ENCODE measurements at places on chromosomes 12 and 14.

DNA sequence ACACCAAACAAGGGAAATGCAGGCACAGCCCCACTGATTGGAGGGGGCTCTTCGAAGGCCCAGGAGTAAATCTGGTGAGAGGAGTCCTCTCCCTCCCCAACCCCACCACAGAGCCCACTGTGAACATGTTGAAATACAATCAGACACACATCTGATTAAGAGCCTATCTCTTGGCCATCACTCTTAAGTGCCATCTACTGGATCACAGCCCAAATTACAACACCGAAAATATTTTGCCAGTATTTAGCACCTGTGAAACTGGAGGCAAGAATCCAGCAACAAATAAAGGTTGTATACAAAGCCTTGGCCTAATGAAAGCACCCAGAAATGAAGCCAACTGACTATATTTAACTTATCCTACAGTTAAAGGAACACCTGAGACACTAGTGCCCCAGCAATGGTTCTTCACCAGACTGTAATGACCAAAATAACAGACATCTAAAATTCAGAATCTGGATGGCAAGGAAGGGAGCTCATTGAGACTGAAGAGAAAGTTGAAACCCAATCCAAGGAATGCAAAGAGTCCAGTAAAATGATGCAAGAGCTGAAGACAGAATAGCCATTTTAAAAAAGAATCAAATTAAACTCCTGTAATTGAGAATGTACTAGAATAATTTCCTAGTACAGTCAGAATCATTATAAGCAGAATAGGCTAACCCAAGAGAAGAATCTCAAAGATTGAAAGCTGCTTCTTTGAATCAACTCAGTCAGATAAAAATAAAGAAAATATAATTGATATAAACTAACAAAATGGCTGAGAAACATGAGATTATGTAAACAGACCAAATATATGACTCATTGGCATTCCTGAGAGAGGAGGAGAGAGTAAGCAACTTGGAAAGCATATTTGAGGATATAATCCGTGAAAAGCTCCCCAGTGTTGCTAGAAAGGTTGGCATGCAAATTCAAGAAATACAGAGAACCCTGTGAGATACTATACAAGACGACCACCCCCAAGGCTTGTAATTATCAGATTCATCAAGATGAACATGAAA, 1117.0 kb downstream of the FLRT2 start:
- ATAC-seq, result no peak

DNA sequence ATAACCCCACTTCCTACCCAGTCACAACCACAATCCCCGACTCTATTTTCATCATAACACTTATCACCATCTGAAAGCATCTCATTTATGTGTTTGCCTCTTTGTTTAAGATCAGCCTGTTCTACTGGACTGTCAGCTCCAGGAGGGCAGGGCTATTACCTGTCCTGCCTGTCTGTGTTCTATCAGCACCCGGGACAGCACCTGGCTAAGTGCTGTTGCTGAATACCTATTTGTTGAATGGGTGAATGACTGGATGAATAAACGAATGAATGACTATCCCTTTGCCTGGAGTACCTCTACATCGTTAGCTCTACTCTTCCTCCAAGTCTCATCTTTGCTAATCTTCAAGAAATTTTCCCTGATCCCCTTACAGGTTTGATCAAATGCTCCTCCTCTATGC, 69.0 kb downstream of the WSCD2 start:
- no peak for ATAC-seq

DNA sequence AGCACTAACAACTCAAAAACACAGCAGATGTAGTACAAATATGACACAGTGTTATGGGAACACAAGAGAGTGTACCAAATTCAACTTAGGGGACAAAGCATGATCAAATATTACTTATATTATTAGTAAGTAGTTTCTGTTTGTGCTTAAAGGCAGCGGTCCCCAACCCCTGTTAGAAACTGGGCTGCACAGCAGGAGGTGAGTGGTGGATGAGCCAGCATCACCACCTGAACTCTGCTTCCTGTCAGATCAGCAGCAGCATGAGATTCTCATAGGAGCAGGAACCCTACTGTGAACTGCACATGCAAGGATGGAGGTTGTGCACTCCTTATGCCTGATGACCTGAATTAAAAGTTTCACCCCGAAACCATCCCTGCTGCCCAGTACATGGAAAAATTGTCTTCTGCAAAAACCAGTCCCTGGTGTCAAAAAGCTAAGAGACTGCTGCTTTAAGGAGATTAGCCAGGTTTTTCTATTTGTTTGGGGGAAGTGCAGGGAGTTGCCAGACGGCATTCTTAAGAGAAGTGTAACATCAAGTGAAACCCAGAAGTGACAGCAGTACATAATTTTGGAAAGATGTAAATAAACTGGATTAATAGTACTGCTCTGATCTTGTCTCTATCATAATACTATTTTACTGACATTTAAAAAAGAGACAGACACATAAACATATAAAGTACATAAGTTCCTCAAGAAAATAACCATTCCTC, 26.7 kb downstream of the GTF2A1 start:
- ATAC-seq, result no peak

DNA sequence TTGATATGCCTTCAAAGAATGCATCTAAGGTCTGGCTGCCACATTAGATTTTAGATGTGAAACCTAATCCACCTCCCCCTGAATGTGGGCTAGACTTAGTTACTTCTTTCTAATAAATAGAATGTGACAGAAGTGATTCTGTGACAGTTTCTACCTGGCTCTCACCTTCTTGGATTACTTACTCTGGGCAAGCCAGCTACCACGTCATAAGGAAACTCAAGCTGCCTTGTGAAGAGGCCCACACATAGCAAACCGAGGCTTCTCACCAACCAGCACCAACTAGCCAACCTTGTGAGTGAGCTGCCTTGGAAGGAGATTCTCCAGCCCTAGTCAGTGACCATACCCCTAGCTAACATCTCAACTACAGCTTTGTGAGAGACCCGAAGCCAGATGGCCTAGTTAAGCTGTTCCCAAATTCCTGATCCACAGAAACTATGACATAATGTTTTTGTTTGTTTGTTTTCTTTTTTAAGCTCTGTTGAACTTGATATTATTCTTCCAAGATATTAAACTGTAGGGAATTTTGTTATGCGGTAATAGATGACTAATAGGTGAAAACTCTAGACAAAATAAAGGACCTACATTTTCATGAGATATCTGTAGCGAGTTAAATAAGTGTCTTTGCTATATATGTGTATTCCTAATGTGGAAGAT, 6.2 kb downstream of the GPR19 start:
- no peak for ATAC-seq

- ATAC-seq, result peak; percentile 97
Measured at GRCh38 chr12:124588751-124589267, 21.4 kb upstream of the NCOR2 start.

DNA sequence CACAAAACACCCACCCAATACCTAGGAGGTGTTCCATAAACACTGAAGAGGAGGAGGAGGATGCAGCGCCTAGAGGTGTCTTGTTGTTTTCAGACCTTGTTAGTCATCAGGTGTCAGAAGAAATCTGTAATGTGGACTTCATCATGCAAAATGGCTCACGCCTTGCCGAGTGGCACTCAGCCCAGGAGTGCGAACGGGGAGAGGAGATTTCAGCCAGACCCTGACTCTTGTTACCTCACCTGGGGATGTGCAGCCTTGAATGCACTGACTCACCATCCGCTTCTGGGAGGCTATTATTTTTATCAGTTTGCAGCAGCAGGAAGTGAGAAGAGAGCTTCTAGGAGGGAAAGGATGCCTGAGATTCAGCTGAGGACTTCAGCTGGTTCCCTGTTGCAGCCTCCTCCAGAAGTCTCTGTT, 48.2 kb upstream of the PLXNC1 start:
- no peak for ATAC-seq

DNA sequence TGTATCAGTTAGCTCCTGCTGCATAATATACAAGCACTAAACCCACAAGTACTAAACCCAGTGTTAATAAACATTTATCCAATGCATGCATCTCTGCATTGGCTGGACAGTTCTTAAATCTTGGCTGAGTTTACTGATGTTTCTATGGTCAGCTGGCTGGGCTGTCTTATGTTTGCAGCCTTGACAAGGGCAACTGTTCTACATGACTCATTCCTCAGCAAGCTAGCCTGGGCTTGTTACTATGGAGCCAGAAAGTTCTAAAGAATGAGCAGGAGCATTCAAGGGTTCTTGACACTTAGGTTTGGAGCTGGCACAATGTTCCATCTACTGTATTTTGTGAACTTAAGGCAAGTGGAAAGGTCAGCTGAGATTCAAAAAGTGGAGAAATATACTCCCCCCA, 199.1 kb downstream of the GLT1D1 start:
- no peak for ATAC-seq

GRCh38 chr12:12626471-12626870, 14.8 kb downstream of the CREBL2 start:
- no peak for ATAC-seq

DNA sequence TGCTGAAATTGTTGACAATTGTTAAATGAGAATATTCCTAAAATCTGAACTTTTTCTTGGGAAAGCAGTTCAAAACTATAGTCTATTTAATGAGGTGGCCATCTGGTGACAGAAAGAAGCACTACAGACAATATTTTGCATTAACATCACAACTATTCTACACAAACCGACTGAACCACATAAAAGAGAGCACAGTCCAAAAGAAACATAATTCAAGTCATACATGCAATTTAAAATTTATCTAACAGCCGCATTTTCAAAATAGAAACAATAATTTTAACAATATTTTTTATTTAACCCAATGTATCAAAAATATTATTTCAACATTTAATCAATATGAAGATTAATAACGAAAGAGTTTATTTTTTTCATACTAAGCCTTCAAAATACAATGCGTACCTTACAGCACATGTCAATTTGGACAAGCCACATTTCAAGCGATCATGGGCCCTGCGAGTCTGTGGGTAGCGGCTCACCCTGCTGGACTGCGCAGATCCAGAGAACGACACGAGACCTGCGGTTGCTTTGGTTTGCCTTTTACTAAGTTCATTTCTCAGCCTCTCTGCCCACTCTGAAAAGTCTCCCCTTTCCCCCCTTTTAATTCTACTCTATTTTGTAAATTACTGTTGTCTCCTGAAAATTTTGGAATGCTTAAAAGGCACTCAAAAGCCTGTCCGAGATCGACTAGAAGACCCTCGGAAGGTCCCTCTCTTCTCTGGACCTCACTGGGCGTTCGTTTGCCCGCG, 947 bp upstream of the LRRC9 start:
- peak; percentile 55 for ATAC-seq

GRCh38 chr14:22781301-22781991, 15.0 kb downstream of the OXA1L start:
- ATAC-seq, result no peak

- no peak for ATAC-seq
Measured at GRCh38 chr12:20342111-20342510, 26.2 kb upstream of the PDE3A start.

GRCh38 chr12:111761099-111761498, 5.6 kb upstream of the ALDH2 start:
- no peak for ATAC-seq

DNA sequence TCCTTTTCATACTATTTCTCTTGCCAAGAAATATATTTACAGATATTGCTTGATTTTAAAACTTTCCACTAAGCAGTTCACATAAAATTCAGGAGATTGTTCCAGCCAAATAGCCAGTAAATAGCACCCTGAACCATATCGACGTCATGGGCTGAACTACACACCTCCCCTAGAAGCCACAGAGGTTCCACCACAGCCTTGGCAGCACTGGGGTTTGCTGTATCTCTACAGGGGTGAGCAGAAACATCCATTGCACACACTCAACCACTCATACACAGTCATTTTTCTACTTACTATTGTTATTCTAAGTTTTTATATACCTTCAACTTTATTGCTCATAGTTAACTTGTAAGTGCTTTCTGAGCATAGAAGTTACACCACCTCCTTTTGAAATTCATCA, 8.1 kb upstream of the EIF2S3B start:
- no peak for ATAC-seq

DNA sequence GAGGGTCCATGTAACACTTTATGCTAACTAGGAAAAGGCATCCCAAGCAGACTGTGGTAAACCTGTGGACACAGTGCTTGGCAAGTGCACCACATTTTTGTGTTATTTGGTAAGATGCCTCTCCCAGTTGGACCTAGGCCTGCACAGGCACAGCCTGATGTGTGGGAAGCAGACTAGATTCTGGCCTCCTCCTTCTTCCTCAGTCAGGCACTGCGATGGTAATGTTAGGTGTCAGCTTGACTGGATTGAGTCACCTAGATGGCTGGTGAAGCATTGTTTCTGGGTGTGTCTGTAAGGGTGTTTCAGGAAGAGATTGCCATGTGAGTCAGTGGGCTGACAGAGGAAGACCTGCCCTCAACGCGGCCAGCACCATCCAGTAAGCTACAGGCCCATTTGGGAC, 25.3 kb upstream of the RHOJ start:
- no peak for ATAC-seq

- no peak for ATAC-seq
Measured at GRCh38 chr14:92591346-92591745, 77.8 kb downstream of the RIN3 start.

GRCh38 chr12:99087278-99087677, 442.2 kb downstream of the APAF1 start:
- peak; percentile 64 for ATAC-seq

DNA sequence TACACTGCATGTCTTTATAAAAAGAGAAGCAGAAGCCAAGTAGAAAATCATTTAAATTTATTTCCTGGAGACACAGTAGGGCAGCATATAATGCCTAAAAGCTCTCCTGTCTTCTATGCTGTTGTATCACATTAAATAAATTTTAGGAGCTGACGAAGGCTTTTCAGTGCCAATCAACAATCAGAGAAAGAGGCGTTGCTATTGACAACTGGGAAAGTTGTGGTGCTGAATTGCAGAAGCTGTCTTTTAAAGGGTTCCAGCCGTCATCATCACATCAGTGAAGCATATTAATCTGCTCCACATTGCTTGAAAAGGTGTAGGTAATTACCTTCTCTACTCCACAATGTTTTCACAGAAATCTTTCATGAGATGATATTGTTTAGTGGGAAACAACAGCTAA, 103.9 kb downstream of the FSCB start:
- ATAC-seq, result no peak

GRCh38 chr12:108850854-108851573, 6.4 kb downstream of the SSH1 start:
- ATAC-seq, result peak; percentile 47

DNA sequence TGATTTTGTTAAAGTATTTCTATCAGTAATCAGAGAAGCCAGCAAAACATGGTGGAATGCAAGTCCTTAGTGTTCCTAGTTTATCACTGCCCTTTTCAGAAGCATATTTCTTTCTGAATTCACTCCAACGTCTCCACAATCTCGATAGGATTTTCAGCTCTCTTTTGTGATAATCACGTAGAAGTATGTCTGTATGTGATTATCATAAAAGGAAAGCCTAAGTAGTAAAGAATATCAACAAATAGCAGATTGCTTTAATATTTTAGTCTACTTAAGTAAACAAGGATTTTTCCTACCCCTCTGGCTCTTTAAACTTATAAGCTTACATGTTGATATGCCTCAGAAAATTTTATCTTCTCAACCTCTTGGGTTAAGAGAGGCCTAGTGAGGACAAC, 147.4 kb upstream of the NUDT4 start:
- ATAC-seq, result no peak

DNA sequence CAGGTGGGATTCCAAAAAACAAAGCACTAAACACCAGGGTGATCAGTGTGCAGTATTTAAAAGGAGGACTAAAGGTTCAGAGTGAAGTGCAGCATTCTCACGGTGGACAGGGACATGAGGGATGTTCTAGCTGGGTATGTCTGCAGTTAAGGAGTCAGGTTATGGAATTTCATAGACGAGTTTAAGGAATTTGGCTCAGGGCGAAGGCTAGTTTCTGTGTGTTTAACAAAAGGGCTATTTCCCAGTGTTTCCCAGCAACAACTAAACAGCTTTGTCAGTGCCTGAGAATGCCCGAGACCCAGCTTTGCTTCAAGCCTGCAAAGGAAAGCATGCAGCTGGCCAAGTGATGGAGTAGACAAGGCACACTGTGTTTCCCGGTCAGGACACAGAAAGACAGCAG, 7.0 kb downstream of the KRT1 start:
- ATAC-seq, result no peak

Data from motor neuron (in vitro differentiated cells).